ENCODE measurements at places on chromosomes 4 and X. TPM values are rescaled to one million over a fixed set of nuclear protein-coding genes. Genes with fewer than 3 reads are reported as not detected.

DNA sequence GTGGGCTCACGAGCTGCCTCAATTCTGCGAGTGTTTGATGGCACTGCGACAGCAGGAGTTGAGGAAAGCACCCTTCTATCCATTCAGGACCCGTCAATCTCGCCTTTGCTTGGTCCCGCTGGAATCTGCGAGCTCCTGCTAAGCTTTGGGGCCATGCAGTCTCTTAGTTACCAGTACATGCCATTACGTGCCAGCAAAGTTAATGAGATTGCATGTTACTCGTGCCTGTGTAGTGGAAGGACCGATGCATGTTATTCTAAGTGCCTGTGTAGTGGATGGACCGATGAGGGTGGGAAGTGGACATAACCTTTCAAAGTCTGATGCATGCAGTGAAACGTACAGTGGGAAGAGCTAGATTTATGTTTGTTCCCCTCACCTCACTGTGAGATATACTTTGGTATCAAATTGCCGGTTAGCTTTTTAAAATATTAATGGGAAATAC, 569 bp downstream of the RPS3A start:
- no peak for DNase-seq

DNA sequence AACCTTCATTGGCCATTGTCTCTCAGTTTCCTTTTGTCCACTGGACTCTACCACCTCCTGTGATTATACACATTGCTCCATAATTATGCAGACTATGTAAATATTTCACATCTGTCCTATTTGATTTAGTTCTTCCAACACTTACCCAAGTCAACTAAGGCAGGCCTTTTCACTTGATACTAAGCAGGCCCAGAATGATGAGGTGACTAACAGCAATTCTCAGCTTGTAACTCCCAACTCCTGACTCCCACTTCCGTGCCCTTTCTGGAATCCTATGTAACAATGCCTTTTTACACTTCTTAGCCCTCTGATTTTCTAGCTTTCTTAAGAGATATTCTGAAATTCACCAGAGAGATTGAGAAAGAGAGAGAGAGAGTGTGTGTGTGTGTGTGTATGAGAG, 6.6 kb downstream of the PAK3 start:
- no peak for DNase-seq

GRCh38 chr4:45580334-45580733, 543.5 kb downstream of the GABRG1 start:
- no peak for DNase-seq

Gene BCORL1
- 12.6 TPM for total RNA-seq

Gene CDKL2
- 1.1 TPM for total RNA-seq

GRCh38 chr4:80279751-80280150, 13.3 kb downstream of the FGF5 start:
- DNase-seq: no peak
